ENCODE measurements at places on chromosomes 4 and X.
A peak's percentile ranks its signal among the peaks of the same experiment; 100 is the strongest.

DNA sequence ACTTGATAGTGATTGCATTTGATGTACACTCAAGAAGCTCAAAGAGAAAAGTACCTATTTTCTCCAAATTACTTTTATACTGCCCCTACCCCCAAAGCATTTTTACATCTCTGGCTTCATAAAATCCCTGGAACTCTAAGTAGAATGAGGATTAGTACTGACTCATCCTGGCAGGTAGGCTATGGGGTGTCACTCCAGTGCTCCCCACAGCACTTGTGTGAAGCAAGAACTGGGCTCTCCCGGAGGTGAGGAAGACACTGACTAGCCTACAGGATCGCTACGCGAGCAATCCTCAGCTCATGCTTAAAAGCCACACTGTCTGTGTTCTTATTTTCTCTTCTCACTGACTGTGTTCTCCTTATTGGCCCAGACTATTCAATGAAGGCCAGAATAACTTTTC lies 90.4 kb upstream of the NDP start:
- no peak for DNase-seq

GRCh38 chr4:88765729-88766128 lies 68.1 kb upstream of the NAP1L5 start:
- DNase-seq: no peak

GRCh38 chr4:182807767-182808548 lies 109.2 kb downstream of the DCTD start:
- no peak for DNase-seq

- no peak for DNase-seq
Measured at GRCh38 chrX:1397441-1398270, 5.7 kb upstream of the SLC25A6 start.

DNA sequence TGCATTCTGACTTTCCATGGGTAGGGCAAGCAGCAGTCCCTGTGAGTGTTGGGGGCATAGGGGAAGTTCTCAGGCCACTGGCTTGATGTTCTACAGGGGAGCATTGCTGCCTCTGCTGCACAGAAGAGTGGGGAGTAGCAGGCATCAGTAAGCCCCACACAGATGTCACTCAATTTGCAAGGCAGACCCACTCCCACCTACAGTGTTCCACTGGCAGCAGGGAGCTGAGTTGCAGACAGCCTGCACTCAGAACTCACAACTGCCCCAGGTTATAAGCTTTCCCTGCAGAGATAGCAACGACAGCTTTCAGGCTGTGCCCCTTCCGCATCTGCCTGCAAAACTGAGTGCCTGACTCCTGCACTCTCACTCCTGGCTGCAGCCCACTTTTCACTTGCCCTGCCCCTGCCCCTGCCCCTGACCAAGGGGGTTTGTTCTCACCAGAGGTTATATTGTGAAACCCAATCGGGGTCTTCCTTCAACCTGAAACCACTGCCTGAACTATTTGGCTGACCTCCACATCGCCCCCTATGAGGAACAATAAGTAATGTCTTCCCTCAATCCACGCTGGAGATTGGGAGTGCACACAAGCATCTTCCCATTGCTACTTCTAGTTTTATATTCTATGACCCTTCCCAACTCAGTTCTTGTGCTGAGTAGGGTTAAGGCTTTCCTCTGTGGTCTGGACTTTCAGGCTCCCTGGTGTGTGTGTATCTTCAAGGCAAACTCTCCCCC lies 227.4 kb upstream of the CXorf51B start:
- no peak for DNase-seq

DNA sequence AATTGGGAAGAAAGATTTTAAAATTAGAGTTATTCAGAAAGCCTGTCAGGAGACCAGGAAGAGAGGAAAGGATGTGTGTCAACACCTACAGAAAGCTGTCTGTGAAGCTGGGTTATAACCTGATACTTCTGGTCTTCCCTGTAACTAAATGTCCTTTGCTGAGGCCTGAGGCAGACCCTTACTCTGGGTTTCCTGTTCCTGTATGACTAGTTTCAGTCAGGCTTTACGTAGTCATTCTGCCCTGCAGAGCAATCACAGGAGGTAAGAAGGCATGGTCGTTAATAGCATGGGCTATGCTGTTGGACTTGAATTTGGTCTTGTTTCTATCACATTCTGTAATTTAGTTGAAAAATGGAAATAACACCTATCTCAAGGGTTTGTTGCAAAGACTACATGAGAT lies 110.5 kb upstream of the IGFBP7 start:
- no peak for DNase-seq

GRCh38 chrX:120408168-120408567 lies 46.3 kb downstream of the ATP1B4 start:
- no peak for DNase-seq

GRCh38 chr4:21366840-21367239 lies 581.7 kb downstream of the KCNIP4 start:
- DNase-seq: no peak

GRCh38 chr4:77229433-77229832 lies 72.4 kb downstream of the CCNG2 start:
- DNase-seq: no peak

- DNase-seq: no peak
Measured at GRCh38 chr4:67762086-67762485, 7.9 kb upstream of the GNRHR start.

DNA sequence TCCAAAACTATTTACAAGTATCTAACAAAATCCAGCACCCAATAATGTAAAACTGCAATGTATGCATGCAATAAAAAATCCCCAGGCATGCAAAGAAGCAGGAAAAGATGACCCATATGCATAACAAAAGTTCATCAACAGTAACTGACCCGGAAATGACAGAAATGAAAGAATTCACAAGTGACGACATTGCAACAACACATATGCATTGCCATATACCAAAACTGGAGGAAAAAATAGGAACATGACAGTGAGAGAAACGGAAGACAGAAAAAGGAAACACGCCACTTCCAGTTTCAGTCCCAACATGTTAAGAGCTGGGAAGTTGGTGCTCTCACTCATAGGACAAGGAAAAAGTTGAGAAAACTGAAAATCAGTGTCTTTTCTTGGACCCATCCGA lies 154.6 kb downstream of the EVC2 start:
- DNase-seq: no peak

DNA sequence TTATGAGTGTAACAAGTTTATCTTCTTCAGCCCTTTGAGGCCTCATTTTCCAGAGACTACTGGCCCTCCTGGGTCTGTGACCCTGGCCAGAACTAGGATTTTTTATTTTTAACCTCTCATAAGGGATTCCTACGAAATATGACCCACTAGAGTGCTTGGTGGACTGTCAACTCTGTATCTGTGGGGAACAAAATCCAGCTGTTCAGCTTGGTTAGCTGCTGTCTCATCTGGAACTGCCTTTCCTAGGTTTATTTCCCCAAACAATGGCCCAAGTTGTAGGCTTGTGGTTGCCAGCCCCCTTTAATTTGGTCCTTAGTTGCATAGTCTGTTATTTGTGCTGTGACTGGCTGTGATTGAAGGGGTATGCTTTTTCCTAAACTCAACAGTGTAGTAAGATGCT lies 56.2 kb downstream of the NHS start:
- DNase-seq: no peak

DNA sequence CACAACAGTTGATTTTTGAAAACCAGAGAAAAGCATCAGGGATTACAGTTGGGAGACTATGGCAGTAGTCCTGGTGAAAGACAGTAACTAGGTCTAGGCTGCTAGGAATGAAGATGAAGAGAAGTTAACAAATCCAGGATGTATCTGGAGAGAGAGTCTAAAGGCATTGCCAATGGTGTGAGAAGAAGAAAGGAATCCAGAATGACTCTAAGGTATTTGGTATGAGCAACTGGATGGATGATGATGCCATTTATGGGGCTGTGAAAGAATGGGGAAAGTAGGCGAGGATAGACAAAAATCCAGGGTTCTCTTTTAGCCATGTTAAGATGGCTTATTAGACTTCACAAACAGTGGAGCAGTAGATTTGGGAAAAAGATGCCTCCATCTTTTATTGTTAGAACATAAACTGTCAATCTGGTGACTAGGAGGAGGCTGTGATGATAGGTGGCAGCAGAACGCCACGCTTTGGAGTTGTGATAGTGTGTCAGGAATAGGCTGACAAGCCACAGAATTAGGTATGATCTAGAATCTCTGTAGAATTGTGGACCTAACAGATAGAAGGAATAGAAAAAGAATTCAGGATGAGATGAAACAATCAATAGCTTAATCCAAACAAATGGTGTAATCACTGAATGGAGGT lies 27.3 kb upstream of the JADE1 start:
- DNase-seq: no peak

- DNase-seq: no peak
Measured at GRCh38 chrX:155314260-155314659, 20.2 kb downstream of the CLIC2 start.

DNA sequence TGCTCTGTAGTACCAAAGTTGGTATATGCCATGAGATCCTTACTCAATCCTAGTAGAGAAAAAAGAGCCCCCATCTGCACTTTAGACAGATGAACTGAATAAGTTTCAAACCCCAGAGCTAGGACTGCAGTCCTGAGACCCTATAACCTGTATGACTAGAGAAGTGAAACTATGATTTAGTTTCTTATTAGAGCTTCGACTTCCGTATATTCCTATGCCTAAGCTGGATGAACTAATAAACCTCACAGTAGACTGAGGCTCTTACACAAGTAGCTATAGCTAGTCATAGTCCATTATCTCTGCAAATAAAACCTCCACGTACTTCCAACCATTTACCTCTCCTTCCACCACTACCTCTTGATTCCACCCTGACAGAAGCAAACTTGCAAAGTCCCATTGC lies 6.3 kb upstream of the OTUD4 start:
- DNase-seq: no peak

DNA sequence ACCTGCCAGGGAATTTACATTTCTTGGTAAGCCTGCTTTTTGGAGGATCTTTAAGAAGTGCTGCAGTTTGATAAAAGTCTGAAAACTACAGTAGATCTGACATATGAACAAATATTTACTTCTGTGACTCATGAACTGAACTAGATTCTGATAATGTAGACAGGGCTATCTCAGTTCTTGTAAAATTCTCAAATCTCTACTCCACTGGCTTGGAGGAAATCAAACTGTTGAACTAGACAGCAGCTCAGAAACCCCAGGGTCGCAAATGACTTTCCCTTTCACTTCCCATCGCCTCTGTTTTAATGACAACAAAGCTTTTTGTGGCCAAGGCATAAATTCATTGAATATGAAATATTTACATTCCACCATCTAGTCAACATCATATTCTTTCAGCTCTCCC lies 15.4 kb upstream of the OCIAD1 start:
- DNase-seq: no peak

GRCh38 chr4:140818433-140818832 lies 62.2 kb upstream of the TBC1D9 start:
- DNase-seq: no peak

- DNase-seq: no peak
Measured at GRCh38 chr4:141534985-141535384, 101.4 kb upstream of the IL15 start.

DNA sequence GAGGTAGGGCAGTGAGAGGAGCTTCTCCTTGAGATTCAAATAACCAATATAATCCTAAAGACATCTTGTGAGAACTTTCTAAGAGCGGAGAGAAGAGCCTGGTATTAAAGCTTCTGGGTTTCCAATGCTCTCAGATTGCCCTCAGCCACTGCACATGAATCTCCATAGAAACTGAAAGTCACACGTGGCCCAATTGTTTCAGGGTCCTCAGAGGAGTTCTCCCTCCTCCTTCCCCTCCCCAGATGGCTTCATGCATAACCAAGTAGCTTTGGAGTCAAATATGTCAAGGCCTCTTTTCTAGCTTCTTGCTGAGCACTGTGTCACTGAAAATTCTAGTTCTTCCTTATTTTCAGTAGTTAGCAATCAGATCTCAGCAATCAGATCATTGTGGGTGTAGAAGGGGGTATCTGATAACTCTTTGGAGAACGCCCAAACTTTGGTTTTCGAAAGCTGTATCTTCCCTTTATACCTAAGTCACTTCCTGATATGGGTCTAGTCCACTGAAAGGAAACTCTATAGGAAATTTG lies 2.2 kb downstream of the BTK start:
- no peak for DNase-seq

GRCh38 chrX:21740329-21741274 lies 17.3 kb downstream of the SMPX start:
- peak; percentile 33 for DNase-seq

- no peak for DNase-seq
Measured at GRCh38 chrX:132900633-132901293, 57.7 kb downstream of the HS6ST2 start.

- DNase-seq: peak; percentile 31
Measured at GRCh38 chr4:149370785-149371420, 444.7 kb downstream of the IQCM start.

Measured in liver (tissue), 10 donors.